Thoracic aorta (tissue), 2 donors: ENCODE measurements at places on chromosomes 5 and 9. TPM values are rescaled to one million over a fixed set of nuclear protein-coding genes. Genes with fewer than 3 reads are reported as not detected.

POU5F2 gene
- total RNA-seq, result 6.2 TPM

GAS1 gene
- 108 TPM for total RNA-seq

BTNL3 gene
- not detected for total RNA-seq

FOXI1 gene
- not detected for total RNA-seq

DNA sequence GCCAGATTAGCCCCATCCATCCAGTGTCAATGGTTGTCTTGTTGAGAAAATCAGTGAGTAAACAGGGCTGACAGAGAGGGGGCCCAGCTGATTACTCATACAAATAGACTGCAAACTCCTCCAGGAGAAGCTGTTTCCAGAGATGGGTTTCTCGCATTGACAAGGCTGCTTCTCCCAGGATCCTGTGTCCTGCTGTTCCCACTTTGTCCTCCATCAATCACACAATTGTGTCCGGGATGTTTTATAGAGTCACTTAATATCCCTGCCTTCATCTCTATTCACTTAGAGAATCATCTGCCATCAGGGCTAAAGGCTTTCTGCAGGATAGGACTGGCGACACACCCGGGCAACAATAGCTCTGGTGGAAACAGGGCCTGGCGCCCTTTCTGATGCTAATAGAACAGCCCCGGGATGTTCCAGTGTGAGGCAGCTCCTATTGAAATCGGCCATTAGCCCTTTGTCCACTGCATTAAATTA lies 71.7 kb upstream of the TBCA start:
- no peak for DNase-seq

DNA sequence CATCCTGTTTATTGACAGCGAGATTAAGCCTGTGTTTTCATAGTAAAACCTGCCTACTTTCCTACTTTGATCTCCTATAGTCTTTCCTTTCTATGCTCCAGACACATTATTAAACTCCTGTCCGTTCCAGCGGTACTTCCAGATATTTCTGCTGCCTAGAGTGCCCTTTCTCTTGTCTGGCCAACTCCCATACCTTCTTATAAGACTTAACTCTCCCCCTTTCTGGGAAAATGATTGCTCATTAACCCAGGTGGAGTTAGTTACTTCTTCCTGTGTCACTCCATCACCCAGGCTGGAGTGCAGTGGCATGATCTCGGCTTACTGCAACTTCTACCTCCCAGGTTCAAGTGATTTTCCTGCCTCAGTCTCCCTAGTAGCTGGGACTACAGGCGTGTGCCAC lies 33.1 kb downstream of the KDM4C start:
- DNase-seq, result no peak

DNA sequence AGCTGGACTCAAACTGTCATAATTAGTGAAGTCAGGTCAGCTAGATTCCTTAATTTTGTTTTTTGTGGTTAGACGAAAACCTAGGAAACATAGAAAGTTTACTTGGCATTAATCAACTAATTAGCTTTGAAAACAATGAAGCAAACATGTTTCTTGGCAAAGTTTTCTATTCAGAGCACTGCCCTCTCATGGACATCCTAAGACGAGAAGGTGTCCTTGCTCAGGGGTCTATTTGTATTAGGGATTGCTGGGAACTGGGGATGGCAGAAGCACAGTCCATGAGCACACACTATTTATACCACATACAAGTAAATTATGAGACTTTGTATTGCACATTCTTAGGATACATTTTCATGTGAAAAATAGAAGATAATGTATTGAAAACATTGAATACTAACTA lies 49.7 kb downstream of the POC5 start:
- no peak for DNase-seq

GRCh38 chr5:36596247-36596646 lies 10.2 kb upstream of the SLC1A3 start:
- no peak for DNase-seq

- no peak for DNase-seq
Measured at GRCh38 chr9:76395381-76395780, 1.2 kb upstream of the RFK start.
